Glutamatergic neuron (in vitro differentiated cells): ENCODE measurements at places on chromosomes 6 and 20. TPM values are rescaled to one million over a fixed set of nuclear protein-coding genes. Genes with fewer than 3 reads are reported as not detected.

The ERVFRD-1 gene
- total RNA-seq: not detected

The MYH7B gene
- total RNA-seq: 1.5 TPM

The FAXC gene
- total RNA-seq: 68.9 TPM

The RFX6 gene
- not detected for total RNA-seq

The GJA10 gene
- not detected for total RNA-seq

The TBX18 gene
- total RNA-seq: 5.1 TPM

The FAM217B gene
- total RNA-seq: 14.8 TPM

The ARMC12 gene
- 2.6 TPM for total RNA-seq

The MICB gene
- 3.6 TPM for total RNA-seq

The CLVS2 gene
- total RNA-seq: 18.6 TPM

The RWDD1 gene
- 47.4 TPM for total RNA-seq

The COL11A2 gene
- total RNA-seq: 3.8 TPM

The PROKR2 gene
- total RNA-seq: 0.86 TPM

The SIRPB2 gene
- total RNA-seq: not detected

The FAM50B gene
- total RNA-seq: 3.6 TPM

The SNAP91 gene
- 52.4 TPM for total RNA-seq

The CALHM4 gene
- total RNA-seq: not detected

The AKAP12 gene
- 240 TPM for total RNA-seq

The C6orf58 gene
- not detected for total RNA-seq

The ULBP1 gene
- total RNA-seq: 9.3 TPM

The EDN1 gene
- total RNA-seq: 0.54 TPM

The SULF2 gene
- 97.8 TPM for total RNA-seq

The MPIG6B gene
- total RNA-seq: not detected

The NCOA6 gene
- total RNA-seq: 45.6 TPM

The ENPP1 gene
- total RNA-seq: 2.4 TPM

The LY6G6D gene
- total RNA-seq: not detected

The RAET1G gene
- not detected for total RNA-seq

The MLIP gene
- total RNA-seq: 0.44 TPM

The C6orf132 gene
- 0.25 TPM for total RNA-seq

The XKR7 gene
- total RNA-seq: 284 TPM

The TRIM40 gene
- total RNA-seq: not detected

The ADGB gene
- total RNA-seq: not detected

The C6orf15 gene
- not detected for total RNA-seq

The STXBP5 gene
- total RNA-seq: 14.6 TPM
